Activated CD8-positive, alpha-beta memory T cell treated with anti-CD3 and anti-CD28 coated beads, Interleukin-2, amount 10 ng/mL, durations not matched to agents 7 days and 5 days (primary cell): ENCODE measurements at places on chromosomes 7 and 10. TPM values are rescaled to one million over a fixed set of nuclear protein-coding genes. Genes with fewer than 3 reads are reported as not detected.

DNA sequence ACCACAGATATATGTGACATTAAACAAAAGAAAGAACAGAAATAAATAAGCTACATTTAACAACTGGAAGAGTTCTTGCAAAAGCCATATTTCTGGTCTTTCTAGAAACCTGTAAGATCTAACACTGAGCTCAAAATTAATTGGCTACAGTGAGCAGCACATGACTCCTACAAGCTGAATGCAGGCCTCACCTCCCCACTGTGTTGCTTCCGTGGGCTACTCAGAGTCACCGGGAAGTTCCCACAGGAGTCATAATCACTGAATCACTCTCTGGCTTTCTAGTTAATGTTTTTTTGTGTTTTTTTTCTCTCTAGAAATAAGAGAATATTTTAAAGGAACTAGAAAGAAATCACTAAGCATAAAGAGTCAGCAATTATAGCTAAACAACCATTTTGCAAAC, 10.2 kb upstream of the MRPS24 start:
- H3K4me1 ChIP-seq = peaks cover 11% of the 10 kb centered on the region
- no peak overlapping the region for H3K27ac ChIP-seq
- peaks cover 41% of the 10 kb centered on the region for H3K36me3 ChIP-seq
- no peak overlapping the region for H3K4me3 ChIP-seq
- no peak for DNase-seq

GRCh38 chr7:106610996-106611886, 49.7 kb downstream of the CCDC71L start:
- H3K27me3 ChIP-seq = peaks cover 5% of the 10 kb centered on the region
- no peak overlapping the region for H3K27ac ChIP-seq
- H3K4me1 ChIP-seq = no peaks in the 10 kb centered on the region

DNA sequence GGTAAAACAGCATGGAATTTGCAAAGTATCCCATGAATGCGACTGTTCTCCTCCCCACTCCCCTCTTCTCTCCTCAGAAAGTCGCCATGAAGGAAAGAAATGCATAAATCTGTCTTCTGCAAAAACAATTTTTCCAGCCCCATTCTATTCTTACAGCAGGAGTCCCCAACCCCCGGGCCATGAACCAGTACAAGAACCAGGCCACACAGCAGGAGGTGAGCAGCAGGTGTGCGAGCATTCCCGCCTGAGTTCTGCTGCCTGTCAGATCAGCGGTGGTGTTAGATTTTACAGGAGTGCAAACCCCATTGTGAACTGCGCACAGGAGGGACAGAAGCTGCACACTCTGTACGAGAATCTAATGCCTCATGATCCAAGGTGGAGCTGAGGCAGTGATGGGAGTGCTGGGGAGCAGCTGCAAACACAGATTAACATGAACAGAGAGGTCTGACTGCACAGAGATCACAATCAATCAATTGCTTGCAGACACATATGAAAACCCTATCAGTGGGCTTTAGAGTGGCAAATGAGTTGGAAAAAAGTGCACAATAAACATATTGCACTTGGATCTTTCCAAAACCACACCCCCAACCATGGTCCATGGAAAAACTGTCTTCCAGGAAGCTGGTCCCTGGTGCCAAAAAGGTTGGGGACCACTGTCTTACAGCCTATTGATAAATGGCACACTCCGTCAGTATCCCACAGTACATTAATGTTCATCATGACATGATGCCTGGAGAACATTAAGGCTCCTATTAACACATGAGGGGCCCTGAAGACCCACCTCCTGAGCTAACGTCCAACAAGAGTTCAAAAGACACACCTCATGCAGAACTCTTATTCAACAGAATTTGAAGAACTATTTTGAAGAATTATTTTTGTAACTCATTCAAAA, 205.0 kb downstream of the PTPRN2 start:
- DNase-seq = no peak
- H3K4me1 ChIP-seq = no peaks in the 10 kb centered on the region
- no peak overlapping the region for H3K27ac ChIP-seq
- H3K27me3 ChIP-seq = peaks cover 2% of the 10 kb centered on the region
- no peaks in the 10 kb centered on the region for H3K36me3 ChIP-seq
- H3K4me3 ChIP-seq = no peak overlapping the region

GRCh38 chr10:116836083-116836482, 13.2 kb upstream of the ENO4 start:
- peaks cover 12% of the 10 kb centered on the region for H3K27me3 ChIP-seq
- DNase-seq = no peak
- no peak overlapping the region for H3K27ac ChIP-seq

GRCh38 chr7:94190599-94191061, 186.5 kb upstream of the BET1 start:
- DNase-seq = no peak
- no peaks in the 10 kb centered on the region for H3K4me1 ChIP-seq
- H3K4me3 ChIP-seq = no peak overlapping the region

The TYW1B gene
- 4.4 TPM for total RNA-seq

GRCh38 chr7:155340721-155341120, 43.0 kb downstream of the INSIG1 start:
- no peak overlapping the region for H3K4me3 ChIP-seq
- DNase-seq = no peak

The IFIT1 gene
- 107 TPM for total RNA-seq

The RAB19 gene
- 7.3 TPM for total RNA-seq

GRCh38 chr10:44043646-44044375, 341.1 kb downstream of the CXCL12 start:
- no peaks in the 10 kb centered on the region for H3K4me1 ChIP-seq
- no peak overlapping the region for H3K4me3 ChIP-seq
- no peak overlapping the region for H3K27ac ChIP-seq
- H3K27me3 ChIP-seq = peaks cover 25% of the 10 kb centered on the region
- DNase-seq = no peak

The LIPK gene
- not detected for total RNA-seq

The PTF1A gene
- not detected for total RNA-seq

The ABCC2 gene
- 0.85 TPM for total RNA-seq

The SFTPA1 gene
- not detected for total RNA-seq

The CDHR3 gene
- 0.30 TPM for total RNA-seq

The ARHGEF5 gene
- 7.4 TPM for total RNA-seq

The GFRA1 gene
- total RNA-seq = not detected

- H3K4me1 ChIP-seq = peaks cover 3% of the 10 kb centered on the region
- DNase-seq = no peak
- H3K27me3 ChIP-seq = no peaks in the 10 kb centered on the region
- no peak overlapping the region for H3K27ac ChIP-seq
- no peak overlapping the region for H3K4me3 ChIP-seq
- peaks cover 28% of the 10 kb centered on the region for H3K36me3 ChIP-seq
Measured at GRCh38 chr10:50585921-50586739, 37.6 kb downstream of the SGMS1 start.

The ADIRF gene
- total RNA-seq = not detected

GRCh38 chr10:132564249-132564605, 26.6 kb downstream of the INPP5A start:
- H3K4me3 ChIP-seq = no peak overlapping the region
- no peak overlapping the region for H3K27ac ChIP-seq
- H3K4me1 ChIP-seq = peaks cover 14% of the 10 kb centered on the region
- DNase-seq = no peak
- H3K36me3 ChIP-seq = no peaks in the 10 kb centered on the region

DNA sequence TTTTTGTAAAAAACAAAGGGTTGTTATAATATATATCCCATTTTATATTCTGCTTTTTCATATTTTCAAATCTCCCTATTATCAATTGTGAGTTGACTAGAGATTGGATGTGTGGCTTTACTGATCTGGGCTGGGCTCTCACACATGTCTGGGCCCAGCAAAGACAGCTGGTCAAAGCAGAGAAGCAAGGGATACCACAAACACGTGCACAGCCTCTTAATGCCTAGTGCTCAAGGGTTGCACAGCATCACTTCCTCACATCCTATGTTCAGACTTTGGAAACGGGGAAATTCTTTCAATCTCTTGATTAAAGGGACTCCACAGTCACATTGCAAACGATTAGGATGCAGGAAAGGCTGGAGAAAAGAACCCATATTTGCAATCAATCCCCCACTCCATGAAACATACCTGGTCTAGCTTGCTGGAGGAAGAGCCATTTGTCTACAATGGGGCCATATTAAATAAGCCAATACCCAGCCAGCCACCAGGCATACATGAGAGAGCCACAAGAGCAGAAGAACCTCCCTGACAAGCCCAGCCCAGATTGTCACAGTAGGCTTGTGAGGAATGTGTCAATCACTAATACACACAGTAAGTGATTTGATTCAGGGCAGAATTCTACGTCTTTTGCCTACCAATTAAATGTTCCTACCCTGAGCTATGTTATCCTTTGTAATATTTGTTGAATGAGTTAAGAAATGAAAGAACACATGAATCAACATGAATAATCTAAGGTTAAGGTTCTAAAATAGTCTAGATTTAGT, 431.2 kb downstream of the TNS3 start:
- H3K4me3 ChIP-seq = no peak overlapping the region
- DNase-seq = no peak
- H3K27ac ChIP-seq = no peak overlapping the region
- H3K36me3 ChIP-seq = no peaks in the 10 kb centered on the region
- H3K4me1 ChIP-seq = no peaks in the 10 kb centered on the region

DNA sequence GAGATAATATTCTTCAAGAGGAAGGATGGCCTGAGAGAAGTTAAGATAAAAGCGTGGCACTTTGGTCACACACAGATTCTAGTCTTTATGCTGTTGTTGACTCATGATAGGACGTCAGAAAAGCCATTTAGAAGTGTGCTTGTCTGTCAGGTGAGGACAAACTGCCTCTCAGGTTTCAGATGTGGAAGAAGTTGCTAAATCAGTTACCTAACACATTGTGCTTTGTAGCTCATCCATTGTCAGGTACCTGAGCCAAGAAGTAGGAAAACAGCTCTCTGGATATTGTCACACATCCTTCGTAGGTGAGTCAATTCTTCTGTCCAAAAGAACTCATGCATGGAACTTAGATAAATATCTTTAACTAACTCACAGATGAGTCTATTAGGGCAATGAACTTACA, 49.5 kb upstream of the PHYHIPL start:
- no peak overlapping the region for H3K4me3 ChIP-seq
- H3K27ac ChIP-seq = no peak overlapping the region
- DNase-seq = no peak

DNA sequence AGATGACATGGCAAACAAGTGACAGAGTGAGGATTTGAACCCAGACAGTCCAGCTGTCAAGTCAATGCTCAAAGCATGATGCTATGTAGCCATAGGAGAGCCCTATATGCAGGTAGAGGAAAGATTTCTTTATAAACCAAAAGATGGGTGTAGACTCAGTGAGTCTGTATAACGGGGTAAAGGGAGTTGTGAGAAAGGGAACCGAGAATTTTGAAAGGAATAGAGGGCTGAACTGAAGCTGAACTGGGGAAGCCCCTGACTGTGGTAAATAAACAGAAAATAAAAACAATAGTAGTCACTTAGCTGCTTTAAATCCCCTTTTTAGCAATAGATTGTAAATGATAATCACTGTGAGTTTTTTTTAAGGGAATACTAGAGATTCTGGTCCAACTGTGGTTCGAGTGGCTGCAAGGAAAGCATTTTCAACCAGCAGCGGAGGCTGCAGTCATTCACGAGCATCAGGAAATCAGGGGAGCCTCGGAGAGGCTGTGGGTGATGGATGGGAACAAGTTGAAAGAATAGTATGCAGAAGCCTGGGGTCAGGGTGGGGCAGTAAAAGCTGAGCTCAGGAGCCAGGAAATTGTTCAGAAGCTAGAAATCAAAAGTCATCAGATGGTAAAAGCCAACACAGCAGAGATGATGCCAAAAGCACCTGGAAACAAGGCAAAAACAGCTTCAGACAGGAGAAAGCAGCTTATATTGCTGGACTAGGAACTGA, 393.5 kb downstream of the GFRA1 start:
- H3K36me3 ChIP-seq = no peaks in the 10 kb centered on the region
- no peaks in the 10 kb centered on the region for H3K4me1 ChIP-seq
- H3K27me3 ChIP-seq = no peaks in the 10 kb centered on the region

The CYCS gene
- 160 TPM for total RNA-seq

DNA sequence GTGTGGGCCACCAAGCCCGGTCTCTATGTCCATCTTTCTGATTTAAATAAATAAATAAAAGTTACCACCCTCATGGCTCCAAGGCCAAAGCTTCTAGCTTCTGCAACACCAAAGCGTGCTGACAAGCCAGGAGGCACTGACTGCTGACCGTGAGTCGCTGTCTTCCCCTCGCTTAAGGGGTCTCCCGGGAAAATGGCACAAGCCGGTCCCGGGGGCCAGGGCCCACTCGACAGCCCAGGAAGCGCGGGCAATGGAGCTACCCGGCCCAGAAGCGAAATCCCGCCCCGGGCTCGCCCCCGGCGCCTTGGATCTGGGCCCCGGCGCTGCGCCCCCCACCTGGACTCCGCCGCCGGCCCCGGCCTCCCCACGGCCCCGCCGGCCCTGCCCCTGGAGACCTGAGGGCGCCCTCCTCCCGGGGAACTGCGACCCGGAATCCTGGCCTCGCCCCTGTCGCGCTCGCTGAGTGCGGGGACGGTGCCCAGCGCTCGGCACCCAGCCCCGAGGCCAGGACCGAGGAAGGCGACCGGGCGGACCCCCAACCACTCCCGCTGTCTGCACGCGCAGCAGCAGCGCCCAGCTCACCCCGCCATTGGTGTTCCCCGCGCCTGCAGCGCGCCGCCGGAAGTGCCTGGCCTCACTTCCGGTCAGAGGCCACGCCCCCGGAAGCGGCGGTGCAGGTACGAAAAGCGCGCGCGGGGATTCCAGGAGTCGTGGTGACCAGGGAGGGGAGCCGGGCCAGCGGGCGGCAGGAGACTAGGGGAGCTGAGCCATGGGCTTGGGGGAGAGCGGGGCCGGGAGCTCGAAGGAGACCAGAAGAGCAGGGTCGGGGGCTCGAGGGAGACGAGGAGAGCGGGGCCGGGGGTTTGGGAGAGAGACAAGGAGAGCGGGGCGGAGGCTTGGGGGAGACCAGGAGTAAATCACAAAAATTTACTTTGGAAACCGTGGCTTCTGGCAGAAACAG, at the start of the genes MRM2 and NUDT1:
MRM2 (minus strand) TSS at position 626 of the 961 bp plus-strand sequence; CDS start at position 590, 36 bp downstream.
NUDT1 (plus strand) TSS at position 647 of the 961 bp plus-strand sequence. CDS start 2,349 bp downstream, outside the sequence.
- H3K4me1 ChIP-seq = peaks cover 30% of the 10 kb centered on the region
- peak within 1 kb of the TSS; percentile 91 for H3K4me3 ChIP-seq
- H3K27me3 ChIP-seq = no peaks in the 10 kb centered on the region
- H3K27ac ChIP-seq = peak within 1 kb of the TSS; percentile 92
- peak; percentile 81 for DNase-seq
- H3K36me3 ChIP-seq = peaks cover 21% of the 10 kb centered on the region

The PLEKHS1 gene
- total RNA-seq = 0.07 TPM

- no peak for DNase-seq
- H3K4me1 ChIP-seq = no peaks in the 10 kb centered on the region
- no peak overlapping the region for H3K4me3 ChIP-seq
- H3K27me3 ChIP-seq = peaks cover 91% of the 10 kb centered on the region
- no peaks in the 10 kb centered on the region for H3K36me3 ChIP-seq
- no peak overlapping the region for H3K27ac ChIP-seq
Measured at GRCh38 chr10:23199768-23200511, 7.8 kb downstream of the PTF1A start.

DNA sequence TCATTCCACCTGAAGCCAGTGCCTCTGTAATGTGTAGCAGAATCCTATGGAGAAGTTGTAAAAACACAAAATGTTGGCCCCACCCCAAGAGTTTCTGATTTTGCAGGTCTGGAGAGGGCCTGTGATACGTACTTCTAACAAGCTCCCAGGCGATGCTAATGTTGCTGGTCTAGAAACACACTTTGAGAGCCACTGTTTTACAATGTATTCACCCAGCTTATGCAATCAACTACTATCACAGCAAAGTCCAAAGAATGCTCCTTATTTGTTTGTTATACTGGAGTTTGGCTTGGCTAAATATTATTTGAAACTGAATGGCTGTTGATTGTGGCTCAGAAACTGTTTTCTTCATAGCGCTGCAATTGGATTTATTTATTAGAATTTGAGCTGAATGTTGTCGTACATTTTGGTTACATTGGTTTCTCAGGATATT, 44.3 kb downstream of the DNAJB9 start:
- H3K4me3 ChIP-seq = no peak overlapping the region
- no peak for DNase-seq
